ENCODE measurements at places on chromosomes 6 and 20. TPM values are rescaled to one million over a fixed set of nuclear protein-coding genes. Genes with fewer than 3 reads are reported as not detected.

The GSTA5 gene
- not detected for total RNA-seq

The STMND1 gene
- not detected for total RNA-seq

- peaks cover 18% of the 10 kb centered on the region for H3K4me1 ChIP-seq
- peaks cover 64% of the 10 kb centered on the region for H3K36me3 ChIP-seq
- no peak for DNase-seq
- H3K27me3 ChIP-seq: no peaks in the 10 kb centered on the region
- no peak overlapping the region for H3K27ac ChIP-seq
Observed at GRCh38 chr20:45893831-45894230, 2.7 kb downstream of the CTSA start.

The VWA7 gene
- 1.2 TPM for total RNA-seq

DNA sequence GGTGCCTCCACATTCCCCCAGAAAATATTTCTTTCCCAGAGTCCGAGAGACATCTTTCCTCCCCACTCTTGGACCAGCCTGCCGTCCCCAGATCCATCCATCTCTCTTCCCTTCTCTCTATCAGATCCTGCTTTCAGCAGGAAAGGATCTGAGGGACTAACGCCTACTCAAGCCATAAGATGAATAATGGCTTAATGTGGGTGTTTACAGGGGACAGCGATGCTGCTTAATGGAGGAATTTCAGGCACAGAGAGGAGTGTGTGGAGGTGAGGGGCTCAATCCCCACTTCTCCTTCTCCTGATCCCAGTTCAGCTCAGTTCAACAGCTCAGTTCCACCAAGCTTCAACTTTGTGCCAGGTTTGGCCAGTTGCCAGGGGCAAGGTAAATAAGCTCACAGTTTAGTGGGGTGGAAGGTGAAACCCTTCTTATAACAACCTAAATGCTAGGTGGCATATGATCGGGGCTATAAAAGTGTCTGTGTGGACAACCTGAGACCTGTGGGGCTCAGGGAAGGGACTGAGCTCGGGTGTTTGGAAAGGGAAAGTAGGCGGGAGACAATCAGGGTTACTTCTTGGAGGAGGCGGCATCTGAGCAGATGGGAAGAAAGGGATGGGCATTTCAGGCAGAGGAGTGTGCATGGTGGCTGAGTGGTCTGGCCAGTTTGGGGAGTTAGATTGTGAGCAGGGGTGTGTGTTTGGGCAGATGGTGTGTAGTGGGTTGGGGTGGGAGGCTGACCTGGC lies 55.8 kb downstream of the CDH22 start:
- H3K27me3 ChIP-seq: peaks cover 72% of the 10 kb centered on the region
- H3K4me1 ChIP-seq: peaks cover 4% of the 10 kb centered on the region
- DNase-seq: no peak
- H3K27ac ChIP-seq: no peak overlapping the region
- no peaks in the 10 kb centered on the region for H3K36me3 ChIP-seq

GRCh38 chr20:61768571-61769285 lies 297.0 kb downstream of the TAF4 start:
- DNase-seq: no peak
- H3K36me3 ChIP-seq: no peaks in the 10 kb centered on the region
- no peak overlapping the region for H3K27ac ChIP-seq
- peaks cover 4% of the 10 kb centered on the region for H3K27me3 ChIP-seq

DNA sequence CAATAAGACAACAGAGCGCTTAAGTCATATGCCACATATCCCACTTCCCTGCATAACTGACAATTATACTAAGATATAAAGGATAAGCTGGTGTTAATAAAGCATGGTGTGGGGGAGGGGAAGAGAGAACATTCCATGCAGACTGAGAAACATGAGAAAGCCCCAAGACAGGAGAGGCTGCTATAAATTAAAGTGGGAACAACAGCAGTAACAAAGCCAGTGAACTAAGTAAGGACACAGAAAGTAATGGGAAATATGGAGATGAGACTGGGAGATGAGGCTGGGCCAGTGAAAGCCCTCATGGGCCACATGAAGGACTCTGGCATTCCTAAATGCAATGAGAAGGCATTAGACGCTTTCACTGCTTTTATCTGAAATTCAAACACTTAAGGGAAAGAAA lies 41.3 kb downstream of the SESN1 start:
- H3K27ac ChIP-seq: no peak overlapping the region
- H3K27me3 ChIP-seq: no peaks in the 10 kb centered on the region
- no peaks in the 10 kb centered on the region for H3K4me1 ChIP-seq
- DNase-seq: no peak
- no peak overlapping the region for H3K4me3 ChIP-seq

- no peaks in the 10 kb centered on the region for H3K27me3 ChIP-seq
- no peak overlapping the region for H3K4me3 ChIP-seq
- H3K4me1 ChIP-seq: no peaks in the 10 kb centered on the region
Observed at GRCh38 chr6:139895205-139895793, 520.9 kb upstream of the CITED2 start.

The BCAS1 gene
- total RNA-seq: 2.6 TPM

DNA sequence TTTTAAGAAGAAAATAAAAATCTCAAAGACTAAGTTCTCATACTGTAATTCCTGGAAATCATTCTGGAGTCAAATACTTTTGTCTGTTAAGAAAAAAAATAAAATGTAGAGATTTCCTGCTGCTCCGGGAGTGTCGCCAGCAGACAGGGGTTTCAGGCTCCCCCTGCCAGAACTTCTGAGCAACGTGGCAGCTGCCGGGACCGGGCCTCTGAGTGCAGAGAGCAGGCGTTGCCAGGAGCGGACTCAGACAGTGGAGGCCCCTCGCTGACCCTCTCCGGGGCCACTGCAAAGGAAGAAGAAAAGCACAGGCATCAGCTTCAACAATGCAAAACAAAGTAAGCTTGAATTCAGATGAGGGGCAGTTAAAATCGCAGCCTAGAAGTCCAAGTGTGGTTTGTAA lies 95.5 kb downstream of the THBS2 start:
- peak overlapping the region; percentile 95 for H3K27ac ChIP-seq
- no peak overlapping the region for H3K4me3 ChIP-seq
- no peaks in the 10 kb centered on the region for H3K27me3 ChIP-seq
- H3K36me3 ChIP-seq: no peaks in the 10 kb centered on the region

DNA sequence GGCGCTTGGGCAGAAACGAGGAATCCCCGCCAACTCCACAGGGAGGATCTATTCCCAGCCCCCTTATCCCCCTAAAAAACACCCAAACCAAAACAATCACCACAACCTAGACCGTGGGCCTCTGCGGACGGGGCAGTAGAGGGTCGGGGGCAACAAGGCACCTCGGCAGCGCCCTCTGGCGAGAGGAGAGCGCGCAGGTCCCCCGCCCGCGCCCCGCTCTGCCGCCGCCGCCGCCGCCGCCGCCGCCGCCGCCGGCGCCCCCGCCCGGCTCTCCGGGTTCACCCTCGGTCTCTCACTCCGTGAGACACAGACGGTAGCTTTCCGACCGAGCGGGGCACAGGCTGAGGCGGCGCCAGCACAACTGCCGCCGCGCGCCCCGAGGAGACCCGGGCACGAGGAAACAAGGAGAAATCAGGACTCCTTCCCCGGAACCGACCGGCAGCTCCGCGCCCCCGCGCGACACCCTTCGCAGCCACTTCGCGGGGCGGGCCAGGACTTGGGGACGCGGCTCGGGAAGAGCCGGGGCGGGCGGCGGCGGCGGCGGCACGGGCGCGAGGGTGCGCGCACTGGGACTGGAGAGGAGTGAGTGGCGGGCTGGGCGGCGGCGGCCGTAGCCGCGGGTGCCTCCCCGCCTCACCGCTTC lies at the start of gene SLC35F1:
Gene SLC35F1 (plus strand): TSS at position 307 of the 643 bp plus-strand sequence.
- H3K27me3 ChIP-seq: peaks cover 29% of the 10 kb centered on the region
- H3K27ac ChIP-seq: no peak within 1 kb of the TSS
- peaks cover 9% of the 10 kb centered on the region for H3K4me1 ChIP-seq
- H3K4me3 ChIP-seq: peak within 1 kb of the TSS; percentile 56

- no peak overlapping the region for H3K4me3 ChIP-seq
- no peaks in the 10 kb centered on the region for H3K4me1 ChIP-seq
- peak; percentile 10 for DNase-seq
- H3K36me3 ChIP-seq: no peaks in the 10 kb centered on the region
- H3K27me3 ChIP-seq: peaks cover 20% of the 10 kb centered on the region
Observed at GRCh38 chr6:37741757-37742400, 44.2 kb upstream of the MDGA1 start.

All from muscle of leg (tissue), 16 donors.